ENCODE measurements at places on chromosomes 1 and 21. TPM values are rescaled to one million over a fixed set of nuclear protein-coding genes. Genes with fewer than 3 reads are reported as not detected.

The KRTAP10-11 gene
- not detected for total RNA-seq

The OR2L13 gene
- not detected for total RNA-seq

DNA sequence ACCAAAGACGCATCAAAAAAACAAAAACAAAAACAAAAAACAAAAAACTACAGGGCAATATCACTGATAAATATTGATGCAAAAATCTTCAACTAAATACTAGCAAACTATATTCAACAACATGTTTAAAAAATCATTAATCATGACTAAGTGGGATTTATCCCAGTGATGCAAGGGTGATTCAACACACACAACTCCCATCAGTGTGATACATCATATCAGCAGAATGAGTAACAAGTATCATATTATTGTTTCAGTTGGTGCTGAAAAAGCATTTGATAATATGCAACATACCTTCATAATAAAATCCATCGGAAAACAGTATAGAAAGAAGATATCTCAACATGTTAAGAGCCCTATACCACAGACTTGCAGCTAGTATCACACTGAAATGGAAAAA lies 953.0 kb downstream of the AMY1C start:
- no peak for DNase-seq

DNA sequence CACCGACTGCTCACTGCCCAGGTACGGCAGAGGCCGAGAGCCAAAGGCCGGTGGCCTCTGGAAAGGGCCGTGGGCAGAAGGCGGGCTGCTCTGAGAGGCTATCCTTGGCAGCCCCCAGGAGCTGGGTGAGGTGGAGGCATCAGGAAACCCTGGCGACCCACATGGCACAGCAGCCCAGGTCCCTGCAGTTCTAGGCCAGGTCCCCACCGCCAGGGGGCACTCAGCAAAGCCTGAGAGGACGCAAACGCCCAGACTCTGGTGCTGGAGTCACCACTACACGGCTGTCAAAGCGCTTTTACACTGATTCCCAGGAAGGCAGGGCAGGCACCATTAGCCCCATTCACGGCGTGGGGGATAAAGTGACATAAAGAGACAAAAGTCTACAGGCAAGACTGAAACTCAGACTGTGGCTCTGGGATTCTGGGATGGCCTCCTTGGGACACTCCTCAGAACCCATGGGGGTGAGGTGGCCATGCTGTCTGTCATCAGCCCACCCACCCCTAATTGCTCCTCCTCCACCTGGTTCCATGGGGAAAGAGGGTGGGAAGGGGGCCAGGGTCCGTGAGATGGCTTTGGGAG lies 4.9 kb downstream of the PLEKHG5 start:
- DNase-seq, result peak; percentile 71

GRCh38 chr1:8969937-8970336 lies 24.3 kb downstream of the CA6 start:
- DNase-seq, result no peak

Measured in CD4-positive, CD25-positive, alpha-beta regulatory T cell (primary cell).